ENCODE measurements at places on chromosomes 12 and 14.

DNA sequence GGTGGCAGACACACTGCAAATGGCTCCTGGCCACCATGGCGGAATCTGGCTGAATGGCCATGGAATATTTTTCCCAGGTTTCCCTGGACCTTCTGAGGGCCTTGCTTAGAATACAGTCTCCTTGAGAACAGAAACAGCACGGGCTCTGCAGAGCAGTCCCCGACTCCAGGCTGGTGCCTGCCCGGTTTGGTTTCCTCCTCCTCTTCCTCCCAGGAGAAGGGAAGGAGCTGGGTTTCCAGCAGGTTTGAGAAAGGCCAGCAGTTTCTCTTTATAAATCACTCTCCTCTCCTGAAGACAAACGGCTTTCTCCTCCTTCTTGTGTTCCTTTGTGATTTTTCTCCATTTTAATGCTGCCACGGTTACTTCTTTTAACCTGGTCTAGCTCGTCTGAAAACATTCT, 106.8 kb upstream of the RFLNA start:
- DNase-seq, result no peak

GRCh38 chr14:93543766-93544165, 113.0 kb downstream of the UNC79 start:
- DNase-seq, result peak; percentile 20

- DNase-seq, result peak; percentile 78
These were observed 161.1 kb upstream of the NOS1 start for GRCh38 chr12:117522559-117522958.

DNA sequence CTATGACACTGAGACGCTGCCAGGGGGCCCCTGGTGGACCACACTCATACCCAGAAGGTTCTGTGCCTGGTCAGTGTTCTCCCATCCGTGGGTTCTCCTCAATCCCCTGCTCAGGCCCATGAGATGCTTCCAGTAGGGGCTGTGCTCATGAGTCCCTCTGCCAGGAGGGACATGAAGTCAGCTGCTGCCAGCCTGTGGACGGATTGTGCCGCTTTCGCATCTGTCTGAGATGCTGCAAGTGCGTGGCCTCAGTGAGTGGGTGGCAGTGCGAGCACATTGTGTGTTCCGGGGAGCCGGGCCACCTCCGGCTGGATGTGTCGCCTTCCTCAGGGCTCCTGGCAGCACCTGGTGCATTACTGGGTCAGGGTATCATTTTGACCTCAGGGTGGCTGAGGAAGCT, 15.5 kb downstream of the TUNAR start:
- no peak for DNase-seq

GRCh38 chr12:46465307-46465706, 92.7 kb upstream of the SLC38A2 start:
- no peak for DNase-seq

GRCh38 chr14:72652179-72652578, 241.7 kb downstream of the DPF3 start:
- peak; percentile 75 for DNase-seq

DNA sequence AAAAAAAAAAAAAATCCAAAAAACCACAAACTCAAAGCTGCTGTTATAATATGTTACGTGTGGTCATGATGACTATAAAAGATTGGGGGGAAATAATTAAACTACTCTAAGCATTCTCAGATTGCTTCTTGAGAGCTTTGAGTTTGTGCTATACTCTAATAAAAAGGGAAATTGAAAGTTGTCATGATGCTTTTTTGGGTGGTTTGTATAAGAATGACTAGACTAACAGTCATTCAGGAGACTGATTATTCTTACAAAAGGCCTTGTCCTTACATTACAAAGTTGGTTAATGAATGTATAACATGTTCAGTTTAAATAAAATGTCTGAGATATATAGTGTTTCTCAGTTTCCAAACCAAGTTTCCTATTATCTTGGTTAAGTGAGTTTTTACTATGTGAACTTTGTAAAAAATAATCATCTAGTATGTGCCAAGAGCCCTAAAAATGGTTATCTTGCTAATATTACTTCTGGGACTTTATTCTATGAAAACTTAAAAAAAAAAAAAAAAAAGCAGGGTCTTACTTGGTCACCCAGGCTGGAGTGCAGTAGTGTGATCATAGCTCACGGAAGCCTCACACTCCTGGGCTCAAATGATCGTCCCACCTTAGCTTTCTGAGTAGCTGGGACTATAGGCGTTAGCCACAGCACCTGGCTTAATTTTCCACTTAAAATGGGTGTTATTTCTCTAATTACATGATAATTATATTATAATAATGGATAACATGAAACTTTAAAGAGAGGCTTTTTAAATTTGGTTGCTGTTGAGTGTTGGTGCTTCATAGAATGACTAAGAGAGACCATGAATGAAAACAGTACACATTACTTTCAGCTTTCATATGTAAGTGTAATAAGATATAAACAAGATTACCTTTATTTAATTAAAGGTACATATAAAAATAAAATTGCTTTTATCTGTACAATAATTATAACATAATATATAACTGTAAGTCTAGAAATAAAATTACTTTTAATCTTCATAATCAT, 459.6 kb upstream of the RGS6 start:
- DNase-seq, result peak; percentile 10

GRCh38 chr12:39012870-39013269, 107.5 kb upstream of the CPNE8 start:
- DNase-seq, result no peak

DNA sequence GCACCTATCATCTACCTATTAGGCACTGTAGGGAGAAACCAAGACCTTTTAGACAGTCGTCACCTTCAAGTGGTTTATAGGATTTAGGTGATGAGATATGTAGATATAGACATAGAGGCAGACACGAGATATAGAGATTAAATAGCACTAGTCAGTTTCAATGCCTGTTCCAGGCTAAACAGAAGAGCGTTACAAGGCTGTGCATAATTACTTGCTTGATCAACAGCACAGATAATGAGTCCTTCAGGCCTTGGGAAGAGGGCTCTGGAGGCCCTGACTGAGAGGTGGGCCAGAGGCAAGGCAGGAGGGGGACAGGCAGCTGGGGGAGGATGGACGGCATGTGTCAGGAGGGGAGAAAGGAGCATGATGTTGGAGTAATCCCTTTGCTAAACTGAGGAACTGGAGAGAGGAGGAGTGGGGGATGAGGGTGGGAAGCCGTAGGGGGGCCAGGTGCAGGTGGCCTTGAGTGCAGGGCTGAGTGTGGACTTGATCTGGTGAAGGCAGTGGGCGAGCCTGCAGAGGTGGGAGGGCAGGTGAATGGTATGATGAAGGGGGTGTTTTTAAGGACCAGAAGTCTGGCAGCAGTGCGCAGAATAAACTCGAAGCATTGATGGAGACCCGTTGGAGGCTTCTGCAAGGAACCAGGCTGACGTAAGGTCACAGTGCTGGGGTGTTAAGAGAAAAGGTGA, 43.9 kb upstream of the ATP23 start:
- no peak for DNase-seq

GRCh38 chr14:102795060-102795925, 18.0 kb downstream of the TRAF3 start:
- DNase-seq, result peak; percentile 68

DNA sequence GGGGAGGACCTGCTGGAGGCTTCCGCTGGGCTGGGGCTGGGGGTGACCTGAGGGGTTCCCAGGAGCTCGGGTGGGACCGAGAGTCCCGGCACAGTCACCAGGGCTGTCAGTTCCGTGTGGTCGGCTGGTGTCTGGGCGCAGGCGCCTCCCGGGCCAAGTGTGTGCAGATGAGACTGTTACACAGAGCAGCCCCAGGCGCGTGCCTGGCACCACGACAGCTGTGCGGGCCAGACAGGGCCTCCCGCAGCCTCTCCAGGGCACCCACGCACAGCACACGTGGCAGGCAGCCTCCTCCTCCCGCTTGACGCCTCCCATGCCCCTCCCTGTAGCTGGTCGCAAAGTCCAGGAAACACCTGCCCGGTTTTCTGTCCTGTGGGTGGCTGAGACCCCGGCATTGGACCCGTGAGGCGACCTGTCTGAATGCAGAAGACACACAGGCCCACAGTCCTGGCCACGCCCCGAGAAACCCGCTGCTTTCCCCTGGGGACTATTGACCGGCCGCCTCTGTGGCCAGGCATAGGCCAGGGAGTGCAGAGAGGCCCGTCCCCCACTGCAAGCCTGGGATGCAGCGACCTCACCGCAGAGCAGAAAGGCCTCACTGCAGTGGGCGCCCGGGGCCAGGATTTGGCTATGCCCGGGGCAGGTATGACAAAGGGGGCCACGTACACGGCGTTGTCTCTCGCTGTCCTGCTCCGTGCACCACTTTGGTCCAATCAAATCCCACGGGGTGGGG, 12.1 kb upstream of the GALNT9 start:
- DNase-seq, result no peak

DNA sequence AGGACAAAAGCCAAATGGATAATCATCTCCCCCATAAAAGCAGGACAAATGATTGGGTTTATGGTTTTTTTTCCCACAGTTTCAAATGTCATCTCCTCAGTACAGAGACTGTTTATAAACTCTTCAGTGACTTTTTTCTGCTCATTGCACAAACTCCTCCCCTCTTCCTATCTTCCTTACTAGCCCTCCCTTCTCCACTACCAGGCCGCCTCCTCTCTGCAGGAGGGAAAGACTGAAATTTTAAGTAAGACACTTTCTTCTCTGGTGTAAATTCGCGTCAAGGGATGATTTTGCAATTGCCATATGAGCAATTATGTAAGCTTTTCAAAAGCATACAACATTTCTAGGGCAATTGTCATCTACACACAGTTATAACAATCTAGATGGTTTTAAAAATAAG, 37.0 kb downstream of the BTG1 start:
- no peak for DNase-seq

DNA sequence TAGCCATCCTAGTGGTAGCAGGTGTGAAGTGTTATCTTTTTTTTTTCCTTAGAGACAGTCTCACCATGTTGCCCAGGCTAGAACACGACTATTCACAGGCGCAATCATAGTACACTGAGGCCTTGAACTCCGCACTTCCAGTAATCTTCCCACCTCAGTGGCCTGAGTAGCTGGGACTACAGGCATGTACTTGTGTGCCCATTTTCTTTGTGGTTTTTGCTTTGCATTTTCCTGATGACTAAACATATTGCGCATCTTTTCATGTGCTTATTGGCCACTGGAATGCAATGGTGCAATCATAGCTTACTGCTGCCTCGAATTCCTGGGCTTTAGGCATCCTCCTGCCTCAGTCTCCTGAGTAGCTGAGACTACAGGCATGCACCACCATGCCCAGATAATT, 33.3 kb upstream of the GCH1 start:
- peak; percentile 27 for DNase-seq

DNA sequence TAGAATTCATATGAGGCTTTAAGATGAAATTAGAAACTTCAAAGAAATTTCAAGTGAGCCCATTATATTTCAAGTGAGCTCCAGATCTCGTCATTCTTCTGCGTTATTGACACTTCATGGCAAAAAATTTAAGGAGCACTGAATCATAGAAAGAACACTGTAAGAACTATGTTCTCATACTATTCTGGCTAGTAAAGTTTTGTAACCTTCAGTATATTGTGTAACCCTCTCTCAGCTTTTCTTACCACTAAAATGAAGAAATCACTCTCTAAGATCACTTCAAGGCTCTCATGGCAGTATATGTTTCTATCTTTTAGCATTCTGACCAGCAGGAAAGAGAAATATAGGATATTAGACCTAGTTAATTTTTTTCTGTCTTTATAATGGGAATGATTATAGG, 6.3 kb downstream of the GPHN start:
- no peak for DNase-seq
